Activated CD8-positive, alpha-beta memory T cell treated with anti-CD3 and anti-CD28 coated beads for 1 hour (primary cell): ENCODE measurements at places on chromosomes 3 and 15.

DNA sequence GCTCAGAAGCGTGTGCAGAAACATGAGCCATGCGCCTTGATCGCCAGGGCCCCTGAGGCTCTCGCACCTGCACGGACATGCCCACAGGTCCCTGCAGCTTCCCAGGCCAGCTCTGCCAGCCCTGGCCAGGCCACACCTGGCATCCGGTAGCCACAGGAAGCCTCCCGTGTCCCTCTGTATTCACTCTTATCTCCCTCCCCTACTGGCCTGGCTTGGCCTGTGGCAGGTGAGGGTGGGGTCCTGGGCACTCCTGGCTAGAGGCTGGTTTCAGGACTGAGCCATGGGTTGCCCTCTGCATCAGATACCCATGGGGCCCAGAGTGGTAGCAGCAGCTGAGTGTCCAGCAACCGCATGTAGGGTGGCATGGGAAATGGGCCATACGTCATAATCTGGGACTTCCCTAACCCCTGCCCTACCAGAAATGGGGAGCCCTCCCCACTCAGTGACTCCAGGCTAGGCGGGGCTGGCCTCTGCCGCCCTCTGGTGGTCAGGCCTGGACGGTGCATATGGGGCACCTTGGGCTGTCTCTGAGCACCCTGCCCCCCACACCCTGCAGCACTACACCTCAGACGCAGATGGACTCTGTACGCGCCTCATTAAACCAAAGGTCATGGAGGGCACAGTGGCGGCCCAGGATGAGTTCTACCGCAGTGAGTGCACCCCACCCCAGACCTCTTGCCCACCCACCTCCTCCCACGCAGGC is 12.6 kb upstream of the LMAN1L start:
- peak; percentile 57 for DNase-seq

GRCh38 chr3:51283421-51283820 is 101.7 kb upstream of the MANF start:
- no peak for DNase-seq

DNA sequence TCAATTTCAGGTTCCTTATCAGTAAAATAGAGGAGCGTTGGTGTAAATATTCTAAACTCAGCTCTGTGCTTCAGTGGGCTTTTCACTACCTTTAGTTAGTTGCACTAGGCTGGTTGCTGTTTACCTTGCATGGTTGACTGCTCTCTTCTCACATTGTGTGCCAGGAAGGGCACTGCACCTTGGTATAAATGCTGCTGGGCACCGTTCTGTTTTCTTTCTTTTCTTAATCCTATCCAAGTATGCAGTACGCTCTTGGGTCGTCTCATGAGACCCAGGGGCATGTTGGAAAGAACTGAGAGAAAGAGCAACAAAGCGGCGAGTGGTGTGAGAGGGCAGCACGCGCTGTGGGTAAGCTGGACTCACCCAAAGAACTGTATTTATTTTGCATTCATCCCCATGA is 22.4 kb downstream of the KCNMB2 start:
- DNase-seq: no peak

- no peak for DNase-seq
These were observed 78.2 kb upstream of the RASGRP1 start for GRCh38 chr15:38642689-38643270.

GRCh38 chr3:25174251-25174650 is 253.8 kb upstream of the RARB start:
- DNase-seq: no peak

DNA sequence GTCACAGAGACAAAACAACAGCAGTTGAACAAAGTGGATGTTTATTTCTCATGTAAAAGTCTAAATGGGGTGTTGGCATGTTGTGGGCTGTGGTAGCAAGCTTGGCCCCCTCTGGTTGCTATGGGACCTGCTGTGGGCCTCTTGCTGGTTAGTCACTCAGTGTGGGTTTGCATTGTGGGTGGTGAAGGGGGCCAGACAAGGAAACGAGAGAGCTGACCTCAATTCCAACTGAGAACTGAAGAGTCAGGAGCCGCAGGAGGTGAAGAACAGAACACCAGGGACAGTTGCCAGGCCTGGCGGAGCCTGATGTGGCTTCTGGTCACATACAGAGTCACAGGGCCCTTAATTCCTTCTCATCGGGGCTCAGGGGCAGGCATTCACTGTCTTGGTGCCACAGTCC is 1.9 kb upstream of the ADPGK start:
- no peak for DNase-seq

- DNase-seq: no peak
These were observed 123.1 kb upstream of the STRIT1 start for GRCh38 chr3:155416500-155417118.

DNA sequence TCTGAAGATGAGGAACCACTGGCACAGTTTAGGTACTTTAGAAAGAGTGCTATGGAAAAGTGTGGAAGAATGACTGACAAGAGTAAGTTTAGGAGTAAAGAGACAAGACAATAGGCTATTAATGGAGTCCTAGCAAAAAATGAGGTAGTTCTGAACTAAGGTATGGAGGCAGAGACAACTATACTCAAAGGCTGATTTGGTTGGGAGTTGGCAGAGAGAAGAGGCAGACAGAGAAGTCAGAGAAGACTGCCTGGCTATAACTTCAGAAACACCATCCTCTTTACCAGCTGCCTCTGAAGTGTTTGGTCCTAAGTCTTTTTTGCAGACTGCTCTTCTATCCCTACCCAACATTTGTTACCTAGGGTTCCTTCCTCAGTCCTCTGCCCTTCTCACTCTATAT is 19.2 kb downstream of the DYNC1LI1 start:
- DNase-seq: no peak

GRCh38 chr15:70160803-70161565 is 63.3 kb upstream of the TLE3 start:
- no peak for DNase-seq

DNA sequence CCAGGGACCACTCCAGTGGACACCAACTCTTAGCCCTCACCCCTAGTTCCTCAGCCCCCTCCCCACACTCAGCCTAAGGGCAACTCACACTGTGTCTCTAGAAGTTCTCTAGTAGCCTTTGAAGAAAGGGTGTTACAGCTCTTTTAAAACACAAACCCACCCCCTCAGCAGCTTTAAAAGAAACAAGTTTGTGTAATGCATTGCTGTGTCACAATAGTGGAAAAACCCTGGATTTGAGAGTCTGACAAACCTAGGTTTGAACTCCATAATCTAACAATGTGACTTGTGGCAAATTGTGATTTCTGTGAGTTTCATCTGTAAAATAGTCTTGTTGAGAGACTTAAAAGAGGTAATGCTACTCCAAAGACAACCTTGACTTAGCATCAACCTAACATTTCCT is 54.0 kb downstream of the PLCH1 start:
- DNase-seq: no peak

GRCh38 chr3:66267031-66267430 is 46.2 kb downstream of the SLC25A26 start:
- no peak for DNase-seq

DNA sequence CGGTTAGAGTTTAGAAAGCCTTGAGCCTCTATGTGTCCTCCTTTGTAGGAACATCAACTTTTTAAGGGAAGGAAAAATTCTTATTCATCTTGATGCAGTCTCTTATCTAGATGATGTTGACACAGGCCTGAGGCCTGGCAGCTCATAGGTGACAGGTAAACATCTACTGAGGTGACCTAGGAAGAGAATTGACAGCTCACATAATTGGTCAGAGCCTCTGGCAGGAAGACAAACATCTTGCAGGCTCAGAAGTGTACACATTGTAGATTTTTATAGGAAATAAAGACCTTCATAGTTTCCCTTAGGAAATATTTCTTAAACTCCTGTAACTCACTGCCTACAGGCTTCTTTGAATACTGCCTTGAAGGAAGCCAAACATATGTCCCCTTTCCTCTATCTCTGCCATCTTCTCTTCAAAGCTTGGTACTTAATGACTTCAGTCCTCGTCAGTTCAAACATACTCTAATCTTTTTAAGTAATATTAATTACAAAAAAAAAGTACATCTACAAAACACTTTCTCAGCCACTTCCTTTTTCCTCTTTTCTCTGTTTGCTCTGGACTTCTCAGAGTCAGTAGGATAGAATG is 341.3 kb downstream of the TBL1XR1 start:
- no peak for DNase-seq

GRCh38 chr15:63800739-63801138 is 33.0 kb downstream of the HERC1 start:
- DNase-seq: no peak

GRCh38 chr3:151276687-151277042 is 1.7 kb downstream of the P2RY14 start:
- no peak for DNase-seq

DNA sequence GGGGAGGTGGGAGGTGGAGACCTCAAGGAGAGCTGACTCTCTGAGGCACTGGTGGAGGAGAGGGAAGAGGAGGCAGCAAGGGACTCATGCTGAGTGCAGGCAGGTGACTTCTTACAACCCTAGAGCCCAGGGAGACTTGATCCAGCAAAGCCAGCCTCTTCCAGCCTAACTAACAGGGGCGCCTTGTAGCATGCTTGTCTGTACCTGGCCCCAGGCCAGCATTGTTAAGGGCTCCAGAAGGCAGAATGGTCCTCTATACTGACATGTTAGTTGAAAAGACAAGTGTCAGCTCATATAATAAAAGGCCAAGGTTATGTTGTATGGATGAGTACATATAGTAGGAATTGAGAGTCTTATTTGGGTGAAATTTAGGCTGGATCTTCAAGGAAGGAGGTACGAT is 65.4 kb downstream of the CHDH start:
- no peak for DNase-seq

DNA sequence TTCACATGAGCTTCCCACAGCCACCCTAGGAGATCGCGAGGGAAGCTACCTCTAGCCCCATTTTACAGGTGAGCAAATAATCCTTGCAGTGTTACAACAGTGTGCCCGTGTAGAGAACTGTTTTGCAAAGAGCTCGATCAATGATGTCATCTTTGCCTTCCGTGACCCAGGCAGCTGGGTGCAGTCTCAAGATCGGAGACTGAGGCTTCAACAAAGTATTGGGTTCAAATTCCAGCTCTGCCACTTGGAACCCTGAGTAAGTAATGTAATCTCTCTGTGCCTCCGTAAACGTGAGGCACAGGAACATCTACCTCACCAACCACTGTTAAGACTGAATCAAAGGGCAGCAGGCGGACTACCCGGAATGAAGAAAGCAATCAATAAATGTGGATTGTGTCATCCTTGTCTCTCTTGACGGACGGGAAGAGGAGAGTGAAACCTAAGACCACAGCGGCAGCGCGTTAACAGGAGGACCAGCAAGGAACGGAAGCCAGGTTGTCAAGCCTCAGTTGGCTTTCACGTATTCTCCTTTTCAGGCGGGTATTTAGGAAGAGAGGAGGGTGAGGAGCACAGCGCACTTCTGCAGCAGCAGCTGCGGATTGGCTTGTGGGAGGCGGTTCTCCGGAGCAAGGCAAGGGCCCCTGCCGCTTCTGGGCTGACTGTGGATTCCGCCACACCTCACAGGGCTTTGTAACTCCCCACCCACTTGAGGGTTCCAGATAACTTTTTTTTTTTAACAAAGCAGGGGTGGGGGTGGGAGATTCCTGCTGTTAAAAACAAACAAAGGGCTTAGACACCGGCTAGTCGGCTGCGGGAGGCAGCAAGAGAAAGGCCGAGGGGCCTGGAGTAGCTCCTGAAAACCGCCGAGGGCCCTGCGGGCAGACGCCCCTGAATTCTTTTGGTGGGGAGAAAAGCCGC is 1.5 kb upstream of the SMAD3 start:
- DNase-seq: no peak

GRCh38 chr15:72724028-72724427 is 38.0 kb downstream of the BBS4 start:
- no peak for DNase-seq

DNA sequence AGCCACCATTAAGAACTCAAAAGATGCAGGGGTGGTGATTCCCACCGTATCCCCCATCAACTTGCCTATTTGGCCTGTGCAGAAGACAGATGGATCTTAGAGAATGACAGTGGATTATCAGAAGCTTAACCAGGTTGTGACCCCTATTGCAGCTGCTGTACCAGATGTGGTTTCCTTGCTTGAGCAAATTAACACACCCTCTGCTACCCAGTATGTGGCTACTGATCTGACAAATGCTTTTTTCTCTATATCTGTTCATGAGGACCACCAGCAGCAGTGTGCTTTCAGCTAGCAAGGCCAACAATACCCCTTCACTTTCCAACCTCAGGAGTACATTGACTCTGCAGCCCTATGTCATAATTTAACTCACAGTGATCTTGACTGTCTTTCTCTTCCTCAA is 8.6 kb upstream of the MCF2L2 start:
- DNase-seq: no peak

DNA sequence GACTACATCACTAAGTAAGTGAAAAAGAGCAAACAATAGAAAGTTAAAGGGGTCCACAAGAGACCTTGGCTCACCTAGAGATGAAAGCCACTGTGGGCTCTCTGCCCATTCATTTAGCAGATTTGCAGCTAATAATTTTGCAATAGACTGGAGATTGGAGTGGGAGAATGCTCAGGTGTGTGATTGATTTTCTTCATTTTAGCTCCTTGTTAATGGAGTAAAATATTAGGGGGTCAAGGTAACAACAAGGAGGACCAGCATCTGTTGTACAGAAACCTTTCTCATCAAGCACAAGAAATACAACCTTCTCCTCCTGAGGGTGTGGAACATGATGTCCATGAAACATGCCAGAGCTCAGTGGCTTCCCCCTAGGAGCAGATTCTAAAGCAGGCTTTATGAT is 63.2 kb downstream of the TMEM266 start:
- no peak for DNase-seq

DNA sequence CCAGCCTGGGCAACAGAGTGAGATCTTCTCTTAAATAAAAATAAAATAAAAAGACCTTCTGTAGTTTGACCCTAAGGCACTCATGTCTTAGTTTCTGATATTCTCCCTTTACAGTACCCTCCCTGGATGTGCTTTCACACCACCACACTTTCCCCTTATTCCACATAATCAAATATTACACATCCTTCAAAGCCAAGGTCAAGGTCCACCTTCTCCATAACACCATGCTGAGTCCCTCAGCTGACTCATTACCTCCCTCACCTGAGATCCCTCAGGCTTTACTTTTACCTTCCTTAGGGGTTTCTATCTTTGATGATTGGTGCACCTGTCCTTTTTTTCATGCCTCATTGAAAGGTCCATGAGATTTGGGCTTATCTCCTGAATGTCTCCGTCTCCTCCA is 25.5 kb upstream of the MNS1 start:
- no peak for DNase-seq

- no peak for DNase-seq
These were observed 11.6 kb upstream of the MECOM start for GRCh38 chr3:169675091-169675490.

GRCh38 chr15:40344631-40345120 is 3.9 kb upstream of the CCDC9B start:
- DNase-seq: no peak

GRCh38 chr15:57015897-57016296 is 97.5 kb downstream of the TCF12 start:
- DNase-seq: no peak

DNA sequence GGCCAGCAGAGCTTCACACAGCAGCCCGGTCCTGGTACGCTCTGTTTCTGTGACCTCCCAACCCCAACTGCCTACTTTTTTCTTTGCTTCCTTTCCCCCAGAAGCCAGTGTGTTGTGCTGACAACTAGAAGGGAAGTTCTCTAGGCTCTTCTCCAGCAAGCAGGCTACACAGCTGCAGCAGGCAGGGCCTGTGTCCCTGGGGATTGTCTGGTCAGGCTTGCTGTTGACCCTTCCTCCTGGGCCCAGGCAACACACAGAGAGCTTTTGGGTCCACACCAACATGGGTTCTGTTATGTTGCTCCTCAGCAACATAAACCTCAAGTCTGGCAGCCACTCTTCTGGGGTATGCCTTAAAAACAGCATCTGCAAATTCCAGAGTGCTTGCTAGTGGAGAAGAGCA is 36.2 kb upstream of the TSPAN3 start:
- no peak for DNase-seq

GRCh38 chr3:96803870-96804269 is 10.5 kb upstream of the EPHA6 start:
- no peak for DNase-seq

GRCh38 chr3:49882166-49882565 is 12.5 kb upstream of the CAMKV start:
- DNase-seq: no peak
